ENCODE measurements at places on chromosomes 4 and X.

- no peak for DNase-seq
Measured at GRCh38 chr4:165844161-165844560, 28.9 kb upstream of the TLL1 start.

GRCh38 chr4:98508829-98509598 is 149.4 kb downstream of the TSPAN5 start:
- no peak for DNase-seq

GRCh38 chrX:75596178-75596577 is 73.3 kb upstream of the ZDHHC15 start:
- no peak for DNase-seq

- no peak for DNase-seq
Measured at GRCh38 chrX:9668537-9668936, 97.1 kb downstream of the GPR143 start.

- DNase-seq: peak; percentile 64
Measured at GRCh38 chr4:128825226-128825625, 15.7 kb downstream of the JADE1 start.

DNA sequence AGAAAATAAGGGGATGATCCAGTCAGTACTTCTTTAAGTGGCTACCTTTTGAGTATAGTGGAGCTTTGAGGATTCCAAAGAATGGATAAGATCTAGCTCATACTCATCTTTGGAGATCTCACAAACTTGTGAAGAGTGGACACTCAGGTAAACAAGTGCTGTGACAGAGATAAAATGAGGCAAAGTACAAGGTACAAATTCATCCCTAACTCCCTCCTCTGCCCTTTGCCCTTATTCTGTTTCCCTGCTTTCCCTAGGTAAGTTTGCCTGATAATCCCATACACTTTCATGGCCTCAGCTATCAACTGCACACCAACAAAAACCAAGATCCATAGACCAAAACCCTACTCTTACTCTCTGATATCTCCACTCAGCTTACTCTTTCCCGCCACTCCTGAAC is 16.4 kb upstream of the CPEB2 start:
- DNase-seq: no peak

GRCh38 chrX:19611636-19612376 is 96.5 kb upstream of the MAP3K15 start:
- DNase-seq: no peak

GRCh38 chr4:7937006-7937405 is 2.7 kb downstream of the AFAP1 start:
- no peak for DNase-seq

GRCh38 chr4:128542047-128542446 is 254.4 kb upstream of the PGRMC2 start:
- no peak for DNase-seq

DNA sequence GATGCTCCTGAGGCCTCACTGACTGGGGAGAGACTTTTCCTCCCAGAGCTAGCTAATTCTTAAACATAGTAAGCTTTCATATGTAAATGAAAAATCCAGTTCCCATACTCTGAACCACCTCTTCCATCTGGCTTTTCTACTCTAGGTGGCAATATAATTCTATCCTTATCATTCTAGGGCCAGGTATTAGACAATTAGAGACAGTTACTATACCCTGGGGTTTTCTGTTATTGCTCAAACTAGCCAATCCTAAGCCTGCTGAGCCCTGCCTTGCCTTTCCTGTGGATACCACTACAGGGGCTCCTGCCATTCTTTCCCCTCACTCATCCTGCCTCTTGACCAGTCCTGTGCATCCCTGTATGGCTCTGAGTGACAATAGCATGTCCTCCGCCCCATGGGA is 552.0 kb downstream of the STIM2 start:
- DNase-seq: no peak

GRCh38 chrX:13254076-13254785 is 65.6 kb downstream of the ATXN3L start:
- peak; percentile 46 for DNase-seq
